ENCODE measurements at places on chromosomes 7 and 10.

GRCh38 chr7:2010551-2011265, 222.0 kb downstream of the MAD1L1 start:
- DNase-seq: no peak

DNA sequence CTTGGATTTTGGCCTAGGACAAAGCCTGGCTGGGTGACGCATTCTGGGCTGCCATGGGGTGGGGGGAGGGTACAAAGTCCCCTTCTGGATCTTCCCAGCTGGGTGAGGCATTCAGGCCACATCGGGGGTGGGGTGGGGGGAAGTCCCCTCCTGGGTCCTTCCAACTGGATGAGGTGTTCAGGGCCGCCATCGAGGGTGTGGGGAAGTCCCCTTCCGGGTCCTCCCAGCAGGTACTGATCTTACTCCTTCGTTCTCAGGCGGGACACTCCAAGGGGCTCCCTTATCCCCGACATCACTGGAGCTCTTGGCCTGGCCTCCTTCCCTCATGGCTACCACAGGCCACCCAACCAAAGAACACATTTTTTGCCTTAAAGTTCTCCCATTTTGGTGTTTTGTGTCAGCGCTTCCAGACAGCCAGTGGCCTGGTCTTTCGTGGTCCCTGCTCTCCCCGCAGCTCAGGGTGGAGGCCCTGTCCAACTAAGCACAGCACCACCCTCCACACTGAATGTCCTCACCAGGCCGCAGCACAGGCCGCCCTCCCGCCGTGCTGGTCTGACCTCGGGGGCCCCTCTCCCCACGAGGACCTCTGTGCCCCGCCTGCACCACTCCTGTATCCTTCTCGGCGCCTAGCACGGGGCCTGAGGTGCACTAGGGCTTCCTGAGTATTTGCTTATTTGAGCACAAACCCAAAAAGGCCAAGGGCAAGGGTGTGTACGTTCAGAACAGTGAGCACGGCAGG, 38.5 kb downstream of the EN2 start:
- no peak for DNase-seq

DNA sequence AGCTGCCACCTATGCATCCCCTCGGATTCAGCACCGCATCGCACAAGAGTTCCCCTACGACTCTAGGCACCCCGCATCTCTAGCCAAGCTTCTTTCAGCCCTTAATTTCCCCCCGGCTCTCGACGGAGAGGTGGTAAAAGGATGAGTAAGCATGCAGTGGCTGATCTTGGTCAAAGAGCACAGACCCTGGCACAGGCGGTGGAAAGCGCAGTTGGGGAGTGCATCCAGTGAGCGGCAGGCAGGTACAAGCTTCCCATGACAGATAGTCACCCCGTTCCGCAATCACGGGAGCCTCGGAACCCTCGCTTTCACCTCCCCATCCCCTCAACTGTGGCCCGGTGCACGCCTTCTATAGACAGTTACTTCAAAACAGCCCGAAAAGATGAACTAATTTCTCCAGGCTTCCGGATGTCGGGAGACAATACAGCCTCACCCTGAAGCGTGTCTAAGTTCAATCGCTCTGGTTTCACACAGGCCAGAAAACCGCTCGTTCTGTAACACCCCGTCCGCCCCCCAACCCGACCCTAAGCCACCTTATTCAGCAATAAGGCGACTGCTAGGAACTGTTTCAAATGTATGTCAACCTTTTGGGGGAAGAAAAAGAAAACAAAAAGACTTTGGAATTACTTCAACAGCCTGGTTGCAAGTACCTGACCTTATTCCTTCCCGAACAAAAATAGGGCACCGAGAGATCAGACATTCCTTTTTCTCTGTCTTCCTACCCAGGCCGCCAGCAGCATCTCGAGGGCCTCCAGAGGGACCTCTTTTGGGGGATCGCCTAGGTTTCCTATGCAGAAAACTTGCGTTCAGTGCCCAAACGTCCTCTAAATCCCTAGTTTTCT, 1.4 kb downstream of the RHEB start:
- DNase-seq: peak; percentile 42

DNA sequence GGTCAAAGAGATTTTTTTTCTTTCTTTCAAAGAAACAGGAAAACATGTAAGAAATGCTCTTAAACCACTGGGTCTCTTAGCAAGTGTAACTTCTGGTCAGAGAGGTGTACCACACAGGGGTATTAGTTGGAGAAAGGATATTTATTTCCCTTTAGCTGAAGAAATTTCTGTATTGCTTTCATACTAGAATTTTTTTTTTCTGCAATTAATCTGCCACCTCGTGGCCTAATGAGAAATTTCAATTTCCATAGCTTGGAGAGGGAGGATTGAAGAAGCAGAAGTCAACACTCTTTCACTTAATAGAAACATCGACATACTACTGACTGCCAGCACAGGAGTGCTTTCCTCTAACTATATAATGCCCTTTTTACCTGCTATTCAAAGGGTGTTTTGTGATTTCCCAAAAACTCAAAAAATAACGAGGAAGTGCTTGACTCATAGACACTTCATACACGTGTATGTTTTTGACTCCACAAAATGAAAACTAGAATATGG, 177.6 kb upstream of the NAMPT start:
- DNase-seq: peak; percentile 43

- no peak for DNase-seq
Observed at GRCh38 chr10:52111101-52111891, 202.8 kb upstream of the DKK1 start.

GRCh38 chr10:97867220-97867800, 17.7 kb downstream of the GOLGA7B start:
- no peak for DNase-seq

GRCh38 chr10:21496343-21497176, 28.9 kb downstream of the SKIDA1 start:
- DNase-seq: no peak

DNA sequence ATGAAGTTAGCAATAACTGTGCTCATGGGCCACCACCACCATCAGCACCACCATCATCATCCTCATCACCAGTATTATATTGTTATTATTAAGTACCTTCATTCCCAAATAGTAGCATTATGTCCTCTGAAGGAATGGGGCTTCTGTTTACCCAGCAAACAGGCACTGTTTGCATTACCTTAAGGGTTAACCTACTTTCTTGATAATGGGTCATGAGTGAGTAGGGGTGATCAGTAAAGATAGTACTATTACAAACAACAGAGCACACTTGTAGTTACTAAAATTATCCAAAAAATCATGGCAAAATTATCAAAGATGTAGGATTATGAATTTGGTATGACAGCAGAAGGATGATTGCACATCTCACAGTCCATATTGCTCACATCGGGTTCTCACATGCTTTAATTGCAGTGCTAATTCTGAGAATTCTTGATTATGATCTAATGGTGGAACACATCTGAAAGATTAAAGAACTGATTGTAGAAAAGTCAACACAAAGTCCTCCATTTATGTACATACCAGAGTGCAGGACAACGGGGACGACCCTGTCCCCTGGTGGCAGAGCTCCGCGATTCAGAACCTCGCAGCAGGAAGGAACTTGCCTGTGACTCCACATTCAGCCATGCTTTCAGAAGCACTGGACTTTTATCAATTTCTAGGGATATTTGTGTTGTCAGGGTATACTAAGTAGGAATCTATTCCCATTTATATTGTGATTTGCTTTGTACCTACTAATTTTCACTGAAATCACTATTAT, 31.0 kb downstream of the PDE1C start:
- DNase-seq: no peak

DNA sequence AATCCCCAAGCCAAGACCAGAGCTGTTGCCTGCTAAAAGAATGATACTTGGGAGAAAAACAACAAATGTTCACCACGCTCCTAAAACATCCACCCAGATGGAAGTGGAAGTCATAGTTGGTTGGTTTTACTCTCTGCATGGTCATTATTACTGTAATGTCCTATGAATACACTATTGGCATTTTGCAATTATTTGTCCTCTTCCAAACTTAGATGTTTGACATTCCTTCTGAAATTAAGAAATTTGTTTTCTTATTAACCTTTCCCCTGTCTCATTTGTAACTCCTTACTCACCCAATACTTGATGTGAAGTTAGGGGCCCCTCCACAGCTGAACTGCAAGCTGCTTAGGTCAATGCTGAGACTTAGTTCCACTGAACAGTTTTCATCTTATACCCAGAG, 383.3 kb downstream of the INHBA start:
- DNase-seq: no peak

- DNase-seq: no peak
Observed at GRCh38 chr7:2350861-2351260, 3.8 kb upstream of the EIF3B start.

DNA sequence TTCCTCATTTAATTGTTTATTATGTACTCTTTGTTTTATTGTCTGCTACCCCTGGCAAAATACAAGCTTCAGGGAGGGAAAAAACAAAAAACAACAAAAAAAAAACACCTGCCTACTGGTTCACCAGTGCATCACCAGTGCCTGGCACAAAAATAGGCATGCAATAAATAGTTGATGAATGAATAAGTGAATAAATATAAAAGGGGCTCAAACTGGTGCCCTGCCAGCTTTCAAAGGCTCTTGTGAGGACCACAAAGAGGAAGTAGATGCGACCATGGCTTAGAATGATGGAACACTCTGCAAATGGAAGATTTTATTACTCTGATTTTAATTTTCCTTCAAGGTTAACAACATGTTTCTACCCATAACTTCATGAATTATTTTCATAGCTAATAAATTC, 213.0 kb upstream of the INHBA start:
- no peak for DNase-seq

DNA sequence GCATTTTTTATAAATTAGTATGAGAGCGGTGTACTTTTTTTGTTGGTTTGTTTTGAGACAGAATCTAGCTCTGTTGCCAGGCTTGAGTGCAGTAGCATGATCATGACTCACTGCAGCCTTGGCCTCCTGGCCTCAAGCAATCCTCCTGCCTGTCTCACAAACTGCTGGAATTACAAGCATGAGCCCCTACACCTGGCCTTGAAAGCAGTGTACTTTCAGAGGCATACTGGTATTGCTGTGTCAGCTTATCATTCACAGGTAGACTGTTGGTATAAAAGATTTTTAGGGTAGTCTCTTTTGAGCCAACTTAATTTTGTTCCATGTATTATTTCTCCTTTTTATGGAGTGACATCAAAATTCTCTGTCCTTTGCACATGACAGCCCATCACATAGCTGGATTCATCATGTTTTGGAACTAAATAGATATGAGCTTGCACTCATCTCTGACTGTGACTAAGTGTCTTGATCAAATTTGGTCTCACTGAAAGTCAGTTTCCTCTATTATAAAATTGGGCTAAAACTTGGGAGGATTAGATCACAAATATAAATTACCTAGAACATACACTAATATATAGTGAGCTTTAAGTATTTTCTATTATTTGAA, 12.4 kb downstream of the GNAT3 start:
- DNase-seq: peak; percentile 73

GRCh38 chr10:60140651-60141632, 234.6 kb upstream of the CCDC6 start:
- DNase-seq: no peak

DNA sequence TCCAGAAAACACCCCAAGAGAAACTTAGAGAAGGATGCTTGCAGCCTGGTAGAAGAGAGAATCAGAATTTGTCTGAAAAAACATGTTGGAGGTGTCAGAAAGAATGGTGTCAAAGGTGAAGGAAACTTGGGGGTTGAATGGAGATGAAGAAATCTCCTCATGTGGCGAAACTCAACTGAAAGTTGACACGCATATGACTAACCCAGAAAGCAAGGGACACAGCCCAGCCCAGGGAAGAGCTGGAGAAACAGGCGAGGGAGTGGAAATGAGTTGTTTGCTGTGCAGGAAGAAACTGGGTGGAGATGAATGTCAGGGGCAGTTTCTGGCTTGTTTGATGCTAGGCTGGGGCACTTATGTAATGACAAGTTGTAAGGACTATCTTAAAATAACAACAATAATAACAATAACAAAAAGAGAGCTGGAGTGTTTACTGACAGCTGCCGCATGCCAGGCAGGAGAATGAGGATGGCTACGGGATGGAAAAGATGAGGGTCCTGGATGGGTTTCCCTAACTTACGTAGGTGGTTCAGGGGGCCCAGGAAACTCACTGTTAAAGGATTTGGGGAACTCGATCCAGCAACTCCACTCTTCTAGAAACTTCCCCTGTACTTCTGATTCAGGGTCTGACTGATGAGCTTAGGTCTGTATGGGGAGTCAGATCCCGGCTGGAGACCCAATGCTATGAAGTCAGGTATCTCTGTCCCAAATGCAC, 57.4 kb downstream of the MAP3K8 start:
- DNase-seq: no peak

- DNase-seq: peak; percentile 80
Observed at GRCh38 chr10:113557424-113557862, 4.6 kb downstream of the HABP2 start.

DNA sequence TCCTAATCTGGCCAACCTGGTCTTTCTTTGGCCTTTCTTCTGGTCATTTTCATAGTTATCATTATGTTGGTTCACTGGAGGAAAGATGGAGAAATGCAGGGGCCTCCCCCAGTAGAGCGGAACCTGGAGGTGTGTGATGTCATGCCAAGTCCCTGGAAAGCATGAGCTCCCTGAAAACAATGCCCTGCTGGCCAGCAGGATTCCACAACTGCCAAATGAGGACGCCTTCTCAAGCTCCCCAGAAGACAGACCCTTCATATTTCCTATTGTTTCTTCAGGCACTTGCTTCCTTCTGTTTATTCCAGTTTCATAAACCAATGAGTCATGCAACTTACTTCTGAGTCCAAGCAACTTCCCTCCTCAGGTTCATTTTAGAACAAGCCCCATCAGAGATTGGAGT, 339.0 kb downstream of the GATA3 start:
- DNase-seq: no peak

DNA sequence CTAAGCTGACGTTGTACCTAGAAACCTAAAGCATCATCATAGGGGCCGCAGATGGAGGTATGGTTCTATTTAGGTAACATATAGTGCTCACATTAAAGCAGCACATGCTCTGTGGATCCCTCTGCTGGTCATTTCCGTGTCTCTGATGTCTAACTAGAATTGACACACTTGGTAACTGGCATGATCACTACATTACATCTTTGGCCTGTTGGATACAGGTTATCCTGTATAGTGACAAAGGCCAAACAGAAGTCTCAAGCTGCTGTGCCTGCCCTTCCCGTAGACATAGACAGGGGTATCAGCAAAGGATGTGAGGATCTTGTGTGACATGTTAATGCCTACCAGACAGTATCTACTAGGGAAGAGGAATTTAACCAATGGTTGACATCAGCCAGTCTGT, 51.2 kb downstream of the KIF5B start:
- DNase-seq: peak; percentile 30

GRCh38 chr7:69049326-69049725, 548.9 kb upstream of the AUTS2 start:
- no peak for DNase-seq

GRCh38 chr7:37212556-37212955, 236.1 kb downstream of the ELMO1 start:
- DNase-seq: no peak

All from kidney capillary endothelial cell (primary cell).